ENCODE measurements at places on chromosomes 1 and 21.
A peak's percentile ranks its signal among the peaks of the same experiment; 100 is the strongest.

DNA sequence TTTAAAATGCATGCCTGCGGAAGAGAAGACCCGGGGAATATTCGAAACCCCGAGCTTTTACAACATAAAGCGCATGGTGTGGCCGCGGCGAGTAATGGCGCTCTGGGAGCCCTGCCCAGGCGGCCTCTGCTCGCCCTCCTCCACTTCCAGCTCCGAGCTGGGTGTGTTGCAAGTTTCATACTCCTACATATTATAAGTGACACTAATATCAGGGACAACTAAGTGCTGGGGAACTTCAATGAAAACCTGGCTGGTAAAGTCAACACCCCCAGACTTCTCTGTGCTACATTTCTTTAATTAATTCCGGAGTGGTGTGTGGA is 11.8 kb downstream of the SIM2 start:
- no peak for DNase-seq

DNA sequence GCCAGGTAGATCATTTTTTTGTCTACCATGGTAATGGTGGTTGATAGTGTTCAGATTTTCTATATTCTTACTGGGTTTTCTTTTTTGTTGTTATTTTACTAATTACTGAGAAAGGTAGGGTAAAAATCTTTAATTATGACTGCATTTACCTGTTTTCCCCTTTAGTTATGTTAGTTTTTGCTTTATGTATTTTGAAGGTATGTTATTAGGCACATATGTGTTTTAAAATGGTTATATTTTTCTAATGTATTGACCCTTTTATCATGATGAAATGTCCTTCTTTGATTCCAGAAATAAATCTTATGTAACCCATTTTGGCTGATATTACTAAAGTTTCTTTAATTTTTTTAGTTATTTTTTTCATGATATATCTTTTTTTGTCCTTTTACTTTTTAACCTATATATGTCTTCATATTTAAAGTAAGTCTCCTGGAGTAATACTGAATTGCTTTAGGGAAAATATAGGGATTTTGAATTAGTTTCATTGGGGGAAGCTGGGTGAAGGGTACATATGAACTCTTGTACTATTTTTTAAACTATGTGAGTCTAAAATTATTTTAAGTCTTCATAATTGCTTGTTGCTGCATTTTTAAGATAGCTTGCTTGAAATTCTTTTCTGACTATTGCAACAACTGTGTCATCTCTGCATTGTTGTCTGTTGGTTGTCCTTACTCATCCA is 22.4 kb downstream of the SLC35A3 start:
- DNase-seq = no peak

- DNase-seq = peak; percentile 83
These were observed 20.6 kb downstream of the RUNX3 start for GRCh38 chr1:24909388-24909898.

DNA sequence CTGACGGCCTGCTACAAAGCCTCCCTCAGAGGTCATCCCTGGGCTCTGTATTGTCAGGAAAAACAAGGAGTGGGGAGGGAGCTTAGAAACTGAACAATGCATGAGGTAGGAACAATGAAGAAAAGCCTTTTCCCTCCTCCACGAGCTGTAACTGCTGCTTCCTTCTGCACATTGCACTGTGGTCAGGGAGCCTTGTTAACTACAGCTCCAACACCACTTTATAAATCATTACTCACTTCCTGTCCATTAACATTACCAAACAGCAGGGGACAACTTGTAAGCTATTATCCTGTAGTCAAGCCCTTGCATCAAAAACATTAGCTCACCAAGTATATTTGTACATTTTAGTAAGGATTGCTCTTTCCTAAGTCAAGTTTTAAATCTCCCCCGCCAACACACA is 336.0 kb upstream of the NR5A2 start:
- DNase-seq = peak; percentile 44
